ENCODE measurements at places on chromosomes 7 and 10.

GRCh38 chr10:86182150-86182549 is 184.4 kb downstream of the GRID1 start:
- no peak for DNase-seq

DNA sequence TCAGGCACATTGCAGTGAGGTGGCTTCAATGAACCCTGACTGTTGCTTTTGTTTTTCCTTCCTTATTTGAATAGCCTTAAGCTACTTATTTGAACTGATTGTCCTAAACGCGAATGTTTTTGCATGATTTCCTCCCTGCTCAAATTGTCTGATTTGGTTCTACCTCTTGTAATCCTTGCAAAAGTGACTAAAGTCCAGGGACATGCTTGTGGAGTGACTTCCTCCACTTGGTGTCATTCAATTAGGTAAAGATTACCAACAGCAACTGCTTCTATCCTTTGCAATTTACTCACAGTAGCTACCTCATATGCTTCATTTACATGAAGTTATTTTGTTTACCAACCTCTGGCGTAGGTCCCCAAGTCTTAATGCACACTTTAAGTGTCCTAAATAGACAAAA is 295.9 kb upstream of the TMEM229A start:
- DNase-seq = no peak

DNA sequence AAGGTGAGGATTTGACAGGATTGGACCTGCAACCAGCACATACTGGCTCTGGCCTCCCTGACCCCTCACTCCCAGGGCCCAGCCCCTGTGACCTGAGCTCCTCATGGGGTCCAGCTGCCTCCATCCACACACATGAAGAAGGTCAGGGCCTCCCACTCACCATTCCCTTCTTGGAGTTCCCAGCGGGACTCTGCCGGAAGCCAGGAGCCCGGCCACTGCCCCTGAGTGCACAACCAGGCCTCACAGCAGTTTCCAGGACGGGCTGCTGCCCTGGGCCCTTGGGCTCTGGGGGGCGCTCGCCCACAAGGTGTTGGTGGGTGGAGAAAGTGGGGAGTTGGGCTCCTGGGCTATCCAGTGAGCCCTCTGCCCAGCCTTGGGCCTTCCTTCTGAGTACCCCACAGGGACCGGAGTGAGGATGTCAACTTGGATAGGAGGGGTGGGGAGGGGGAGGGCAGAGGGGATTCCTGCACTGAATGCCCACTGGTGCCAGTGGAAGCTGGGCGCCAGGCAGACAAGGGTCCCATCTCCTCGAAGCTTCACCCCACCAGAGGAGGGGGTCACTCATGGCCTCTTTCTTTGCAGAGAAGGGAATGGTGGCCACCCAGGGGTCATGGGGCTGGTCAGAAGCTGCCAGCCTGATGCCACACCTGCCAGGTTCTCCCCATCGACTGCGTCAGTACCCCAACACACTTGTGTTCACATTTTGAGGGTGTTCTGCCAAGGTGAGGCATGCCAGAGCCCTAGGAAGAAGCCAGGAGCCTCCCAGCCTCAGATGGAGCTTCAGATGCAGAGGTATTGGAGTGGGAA is 115.3 kb downstream of the PTPN20 start:
- no peak for DNase-seq

DNA sequence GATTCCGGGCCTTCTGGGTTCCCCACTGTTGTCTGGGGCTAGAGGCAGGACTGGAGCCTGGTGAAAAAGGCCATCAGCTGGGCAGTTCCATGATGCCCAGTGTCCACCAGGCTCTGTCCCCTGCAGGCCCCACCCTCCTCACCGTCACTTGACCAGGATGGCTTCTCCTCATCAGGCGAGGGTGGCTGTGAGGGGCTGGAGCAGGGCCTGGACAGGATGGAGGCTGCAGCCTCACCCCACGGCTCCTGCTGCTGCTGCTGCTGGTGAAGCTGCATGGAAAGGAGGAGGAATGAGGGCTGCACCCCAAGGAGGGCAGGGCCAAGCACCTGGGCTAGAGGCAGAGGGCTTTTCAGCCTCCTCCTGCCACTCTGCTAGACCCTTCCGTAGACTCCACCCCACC is 8.3 kb downstream of the ATG9B start:
- no peak for DNase-seq

- DNase-seq = no peak
Observed at GRCh38 chr7:109699661-109700060, 1130.0 kb downstream of the DNAJB9 start.

- no peak for DNase-seq
Observed at GRCh38 chr10:104209575-104210198, 22.5 kb downstream of the CFAP43 start.

DNA sequence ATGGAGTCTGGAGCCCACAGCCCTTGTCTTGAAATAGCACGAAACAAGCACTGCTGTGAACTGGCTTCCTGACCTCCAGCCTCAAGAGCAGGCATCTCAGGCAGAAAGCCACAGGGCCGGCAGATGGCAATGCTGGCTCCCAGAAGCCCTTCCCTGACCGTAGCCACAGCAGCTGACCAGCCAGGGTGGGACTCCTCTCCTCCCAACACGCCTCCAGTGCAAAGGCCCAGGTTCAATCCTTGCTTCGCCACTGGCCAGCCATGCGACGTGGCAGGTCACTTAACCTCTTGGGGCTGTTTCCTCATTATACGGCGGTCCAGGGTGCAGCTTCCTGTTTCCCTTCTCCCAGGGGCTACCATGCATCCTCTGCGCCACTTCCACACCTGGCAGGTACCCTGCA is 12.8 kb downstream of the PRKAG2 start:
- DNase-seq = no peak

DNA sequence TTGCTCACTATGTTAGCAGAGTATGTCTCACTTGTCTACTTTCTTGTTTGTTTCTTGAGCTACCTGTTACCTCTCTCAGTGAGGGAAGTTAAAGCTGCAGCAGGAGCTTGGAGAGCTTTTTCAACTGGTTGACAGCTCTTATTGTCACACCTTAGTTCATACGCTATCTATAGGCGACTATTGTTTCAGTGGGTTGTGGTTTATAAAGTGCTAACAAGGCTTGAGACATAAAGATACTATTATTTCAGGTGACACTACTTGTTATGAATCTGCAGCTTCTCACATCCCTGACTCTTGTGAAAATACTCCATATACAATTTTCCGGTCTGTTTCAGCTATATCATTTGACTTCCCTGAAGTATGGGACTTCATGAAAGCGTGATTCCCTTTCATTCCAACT is 167.4 kb downstream of the CSTF2T start:
- no peak for DNase-seq

DNA sequence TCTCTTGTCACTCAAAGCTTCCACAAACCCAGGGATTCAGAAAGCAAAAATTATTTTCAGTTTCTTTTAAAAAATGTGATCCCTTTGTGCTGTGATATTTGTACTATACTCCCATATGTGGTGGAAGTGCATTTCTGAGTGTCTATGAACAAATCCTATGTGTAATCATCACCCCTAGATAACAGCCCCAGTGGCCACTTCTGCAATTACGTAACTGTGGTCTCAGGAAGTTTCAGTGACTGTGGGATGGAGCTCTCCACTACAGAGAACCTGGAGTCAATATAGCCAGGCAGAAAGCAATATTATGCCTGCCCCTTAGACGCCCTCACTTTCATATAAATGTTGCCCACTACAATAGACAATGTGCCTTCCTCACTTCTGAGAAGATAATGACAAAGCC is 1101.7 kb upstream of the GHITM start:
- no peak for DNase-seq

GRCh38 chr7:52270301-52270700 is 765.1 kb upstream of the POM121L12 start:
- no peak for DNase-seq

- no peak for DNase-seq
Observed at GRCh38 chr10:30420266-30420665, 13.7 kb upstream of the MAP3K8 start.

DNA sequence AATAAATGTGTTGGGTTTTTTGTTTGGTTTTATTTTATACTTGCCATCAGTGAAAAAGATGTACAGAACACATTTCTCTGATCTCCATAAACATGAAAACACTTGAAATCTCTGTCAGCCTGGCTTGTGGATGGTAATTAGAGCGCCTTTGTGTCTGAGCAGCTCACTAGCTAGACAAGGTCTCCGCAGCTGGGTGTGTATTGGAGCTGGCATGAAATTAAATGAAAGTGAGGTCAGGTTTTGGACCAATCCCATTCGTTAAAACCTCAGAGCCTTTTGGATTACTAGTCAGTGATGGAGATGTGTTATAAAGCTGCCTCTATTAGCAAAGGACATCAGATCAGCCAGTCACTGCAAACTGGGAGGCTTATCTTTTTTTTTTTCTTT is 2.7 kb downstream of the FRAT1 start:
- no peak for DNase-seq

GRCh38 chr7:50335795-50336754 is 31.6 kb downstream of the IKZF1 start:
- peak; percentile 77 for DNase-seq

DNA sequence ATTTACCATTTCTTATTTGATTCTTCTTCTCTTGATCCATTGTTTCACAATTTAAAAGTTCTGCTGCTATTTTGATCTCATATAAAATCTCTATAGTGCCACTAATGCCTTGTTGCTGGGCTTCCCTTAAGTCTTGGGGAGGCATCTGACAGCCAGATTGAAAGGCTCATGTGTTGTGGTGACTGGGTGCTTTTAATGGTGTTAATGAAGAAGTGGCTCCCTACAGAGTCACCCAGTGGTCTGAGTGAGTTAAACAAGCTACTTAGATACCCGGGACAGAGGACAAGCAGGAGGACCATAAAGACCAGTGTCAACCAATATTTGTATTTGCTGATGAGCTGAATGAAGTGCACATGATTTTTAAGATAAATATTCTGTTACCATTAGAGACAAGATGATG is 176.4 kb upstream of the HABP2 start:
- no peak for DNase-seq

DNA sequence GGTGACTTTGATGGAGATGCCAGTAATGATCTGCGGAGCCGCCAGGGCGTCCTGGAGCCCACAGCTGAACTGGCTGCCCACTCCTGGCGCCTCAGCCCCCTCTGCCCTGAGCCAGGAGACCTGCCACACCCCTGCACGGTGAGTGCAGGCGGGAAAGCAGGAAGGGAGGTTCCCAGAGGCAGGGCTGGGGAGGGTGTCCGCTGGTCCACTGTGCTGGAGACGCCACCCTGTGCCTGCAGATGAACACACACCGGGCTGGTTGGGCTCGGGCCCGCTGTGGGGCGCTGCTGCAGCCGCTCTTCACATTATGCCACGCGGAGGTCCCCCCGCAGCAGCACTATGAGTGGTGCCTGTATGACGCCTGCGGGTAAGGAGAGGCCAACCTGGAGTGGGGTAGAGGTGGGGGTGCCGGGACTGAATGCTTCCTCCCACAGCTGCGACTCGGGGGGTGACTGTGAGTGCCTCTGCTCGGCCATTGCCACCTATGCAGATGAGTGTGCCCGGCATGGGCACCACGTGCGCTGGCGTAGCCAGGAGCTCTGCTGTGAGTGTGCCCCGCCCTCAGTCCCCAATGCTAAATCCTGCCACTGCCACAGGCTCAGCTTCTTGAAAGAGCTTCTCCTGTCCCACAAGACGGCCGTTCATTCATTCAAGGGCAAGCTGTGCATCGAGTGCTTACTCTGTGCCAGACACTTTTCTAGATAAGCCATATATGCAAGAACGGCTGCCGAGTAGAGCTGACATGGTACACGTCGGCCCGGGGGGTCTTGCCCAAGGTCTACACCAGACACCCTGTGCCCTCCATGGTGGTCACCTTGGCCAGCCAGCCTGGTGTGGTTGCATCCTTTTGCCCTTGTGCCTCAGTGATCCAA is 14.3 kb upstream of the ZNF467 start:
- no peak for DNase-seq

GRCh38 chr10:86868353-86868752 is 89.1 kb downstream of the MMRN2 start:
- DNase-seq = no peak

- no peak for DNase-seq
Observed at GRCh38 chr10:77256346-77256745, 381.3 kb downstream of the KCNMA1 start.

GRCh38 chr7:65390588-65390987 is 16.9 kb downstream of the ZNF92 start:
- DNase-seq = no peak

- DNase-seq = no peak
Observed at GRCh38 chr7:48011951-48012350, 17.0 kb downstream of the SUN3 start.

- peak; percentile 22 for DNase-seq
Observed at GRCh38 chr10:16520900-16521299, 779 bp downstream of the C1QL3 start.

DNA sequence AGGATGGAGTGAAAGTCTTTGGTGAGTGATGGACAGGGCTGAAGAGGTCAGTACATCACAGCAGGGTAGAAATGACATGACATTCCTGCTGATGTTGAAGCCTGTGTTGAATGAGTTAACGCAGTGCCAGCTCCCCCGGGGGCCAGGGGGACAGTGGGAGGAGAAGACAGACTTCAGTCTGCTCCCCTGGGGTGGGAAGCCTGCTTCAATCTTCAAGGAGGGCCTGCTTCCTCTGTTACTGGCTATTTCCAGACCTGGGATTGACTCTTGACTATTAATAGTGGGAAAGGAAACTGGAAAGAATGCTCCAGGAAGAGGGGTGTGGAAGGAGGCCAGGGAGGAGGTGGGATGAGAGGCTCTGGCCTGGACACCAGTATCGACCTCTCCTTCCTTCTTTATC is 27.2 kb downstream of the PODXL start:
- no peak for DNase-seq

DNA sequence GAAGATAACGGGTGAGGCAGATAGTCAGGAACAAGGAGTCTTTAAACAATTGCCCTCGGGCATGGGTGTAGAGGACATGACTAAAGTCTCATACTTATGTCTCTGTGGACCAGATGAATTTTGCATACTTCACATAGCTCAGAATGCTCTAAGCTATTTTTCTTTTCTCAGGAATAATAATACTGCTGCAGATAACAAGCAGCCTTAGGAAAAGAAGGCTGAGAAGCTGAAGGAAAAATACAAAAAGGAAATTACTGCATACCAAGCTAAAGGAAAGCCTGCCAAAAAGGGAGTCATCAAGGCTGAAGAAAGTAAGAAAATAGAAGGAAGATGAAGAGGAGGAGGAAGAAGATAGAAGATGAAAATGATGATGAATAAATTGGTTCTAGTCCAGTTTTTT is 13.4 kb upstream of the ERCC6 start:
- no peak for DNase-seq

- no peak for DNase-seq
Observed at GRCh38 chr7:53292341-53292740, 256.9 kb downstream of the POM121L12 start.

GRCh38 chr10:102796407-102797176 is 40.6 kb downstream of the CYP17A1 start:
- no peak for DNase-seq

- DNase-seq = no peak
Observed at GRCh38 chr7:155441856-155442255, 16.1 kb upstream of the EN2 start.

- no peak for DNase-seq
Observed at GRCh38 chr7:40765639-40766038, 630.8 kb downstream of the SUGCT start.

GRCh38 chr7:34128762-34129161 is 223.4 kb downstream of the BMPER start:
- no peak for DNase-seq
